ENCODE measurements at places on chromosomes 11 and 22.

DNA sequence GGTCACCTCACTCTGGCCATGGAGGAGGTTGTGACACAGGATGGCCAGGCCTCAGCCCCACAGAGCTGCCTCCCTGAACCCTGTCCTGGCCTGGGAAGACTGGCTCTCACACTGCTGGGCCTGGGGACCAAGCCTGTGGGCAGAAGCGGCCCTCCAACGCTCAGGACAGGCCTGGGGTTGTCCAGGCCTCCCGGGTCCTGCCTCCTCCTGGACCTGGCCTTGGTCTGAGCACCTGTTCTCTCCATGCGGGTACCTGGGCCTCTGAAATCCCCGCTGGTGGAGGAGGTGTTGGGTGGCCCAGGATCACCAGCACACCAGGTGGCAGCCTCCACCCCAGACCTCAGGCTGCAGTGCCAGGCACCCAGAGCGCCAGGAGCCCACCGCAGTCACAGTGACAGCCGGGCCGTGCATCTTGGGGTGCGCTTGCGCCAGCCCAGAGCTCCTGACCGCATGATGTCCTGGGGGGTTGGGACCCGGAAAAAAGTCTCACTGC is 16.1 kb upstream of the PIM3 start:
- no peak for ATAC-seq

DNA sequence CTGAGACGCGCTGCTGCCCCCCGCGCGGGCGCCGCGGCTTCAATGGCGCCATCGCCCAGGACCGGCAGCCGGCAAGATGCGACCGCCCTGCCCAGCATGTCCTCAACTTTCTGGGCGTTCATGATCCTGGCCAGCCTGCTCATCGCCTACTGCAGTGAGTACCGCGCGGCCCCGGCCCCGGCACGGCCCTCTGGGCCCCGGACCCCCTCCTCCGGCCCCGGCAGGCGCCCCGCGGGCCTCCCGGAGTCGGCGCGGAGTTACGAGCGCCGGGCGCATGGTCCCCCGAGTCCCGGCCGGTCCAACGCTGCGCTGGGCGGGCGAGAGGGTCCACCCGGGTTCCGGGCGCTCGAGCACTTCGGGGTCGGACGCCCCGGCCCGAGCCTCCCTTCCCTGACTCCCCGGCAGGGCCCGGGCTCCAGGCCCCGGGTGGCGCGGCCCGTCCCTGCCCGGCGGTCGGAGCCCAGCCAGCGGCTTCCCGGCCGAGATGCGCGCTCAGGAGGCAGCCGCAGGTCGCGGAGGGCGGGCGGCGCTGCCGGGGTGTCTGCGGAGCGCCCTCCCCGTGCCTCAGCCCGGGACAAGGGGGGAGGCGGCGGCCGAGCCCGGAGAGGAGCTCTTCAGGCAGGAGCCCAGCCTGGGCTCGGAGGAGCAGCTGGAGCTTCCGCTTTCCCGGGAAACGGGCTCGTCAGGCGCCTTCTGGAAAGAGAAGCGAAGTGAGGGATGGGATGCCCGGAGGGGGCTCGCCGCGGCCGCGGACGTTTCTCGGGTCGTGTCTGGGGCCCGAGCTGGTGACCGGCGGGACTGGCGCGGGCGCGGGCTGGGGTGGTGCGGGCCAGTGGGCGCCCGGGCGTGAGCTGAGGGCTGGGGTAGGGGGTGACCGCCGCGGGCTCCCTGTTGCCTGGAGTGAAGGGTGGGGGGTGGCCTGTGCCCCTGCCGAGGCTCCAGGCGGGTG is 1337.8 kb downstream of the BRD1 start:
- no peak for ATAC-seq

DNA sequence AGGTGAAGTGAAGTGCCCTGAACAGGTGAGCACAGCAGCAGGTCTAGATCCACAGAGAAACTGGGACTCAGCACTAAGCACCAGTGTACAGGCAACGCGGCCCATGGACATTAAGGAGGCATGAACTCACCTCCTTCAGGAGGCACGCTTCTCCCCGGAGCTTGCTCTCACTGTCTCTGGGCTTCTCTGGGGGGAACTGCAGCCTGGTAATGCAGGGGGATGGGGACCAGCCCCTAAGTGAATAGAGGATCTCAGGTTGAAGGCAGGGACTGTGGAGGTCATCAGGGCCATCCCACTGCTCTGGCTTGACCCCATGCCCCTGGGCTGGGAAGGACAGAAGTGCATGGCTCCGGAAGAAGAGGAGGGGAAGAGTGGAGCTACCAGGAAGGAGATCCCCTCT is 495.6 kb upstream of the B3GAT1 start:
- no peak for ATAC-seq

DNA sequence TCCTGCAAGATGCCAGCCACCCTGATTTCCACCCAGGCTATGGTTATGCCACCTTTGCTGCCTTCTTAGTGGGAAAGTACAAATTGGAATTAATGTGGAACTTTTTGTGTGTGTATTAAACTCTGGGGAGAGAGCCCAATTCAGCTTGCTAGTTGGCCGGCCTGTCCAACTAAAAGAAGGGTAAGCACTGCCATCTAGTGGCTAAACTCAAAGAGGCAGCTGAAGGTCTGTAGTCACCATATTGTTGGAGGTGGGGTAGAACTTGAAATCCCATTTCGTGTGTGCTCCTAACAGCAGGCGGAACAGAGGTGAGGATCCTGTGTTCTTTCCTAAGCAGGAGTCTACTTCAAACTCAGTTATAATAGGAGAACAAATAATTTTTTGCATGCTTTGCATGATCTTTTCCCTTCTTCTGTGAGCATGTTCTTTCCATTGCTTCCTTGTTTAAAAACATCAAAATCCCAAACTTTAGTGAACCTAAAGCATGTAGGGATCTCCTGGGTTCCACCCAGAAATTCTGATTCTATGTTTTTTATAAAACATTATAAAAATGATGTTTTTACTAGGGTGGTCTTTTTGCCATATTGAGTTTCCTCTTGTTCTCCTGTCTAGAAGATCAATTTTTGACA is 138.8 kb upstream of the SORL1-AS1 start:
- ATAC-seq, result peak; percentile 57

DNA sequence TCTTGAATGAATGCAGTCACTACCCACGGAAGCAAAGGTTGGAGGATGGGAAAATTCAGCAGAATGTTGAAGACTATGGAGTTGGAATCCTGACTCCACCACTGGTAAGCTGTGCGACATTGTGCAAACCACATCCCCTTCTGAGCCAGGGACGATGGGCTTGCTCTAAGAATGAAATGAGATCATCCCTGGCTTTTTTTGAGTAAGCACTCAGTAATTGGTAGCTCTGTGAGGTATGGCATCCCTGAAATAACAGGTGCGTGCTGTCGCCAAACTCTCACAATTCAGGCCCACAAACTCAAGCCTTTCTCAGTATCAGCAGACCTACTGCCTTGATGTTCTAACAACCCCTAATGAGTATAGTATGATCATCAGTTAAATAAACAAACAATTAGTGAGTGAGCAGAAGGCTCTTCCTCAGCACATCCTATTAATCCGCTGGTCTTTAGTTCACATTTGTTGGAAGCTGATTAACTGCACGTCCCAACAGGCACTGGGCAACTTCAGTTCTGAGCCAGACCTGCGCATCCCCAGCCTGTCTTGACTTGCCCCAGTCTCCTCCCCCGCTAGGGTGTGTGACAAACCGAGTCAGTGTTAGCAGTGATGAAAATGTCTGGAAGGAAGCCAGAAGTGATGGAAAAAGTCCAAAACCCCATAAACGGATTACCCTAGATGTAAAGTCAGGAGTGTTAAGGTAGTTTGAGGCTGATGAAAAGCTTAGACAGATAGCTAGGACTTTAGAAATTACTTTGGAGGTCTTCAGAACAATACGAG is 235.5 kb downstream of the GRIK4 start:
- ATAC-seq, result peak; percentile 96

All from esophagus mucosa (tissue), 1 donor.